Activated B cell treated with CpG ODN at 0.5 μM for 24 hours (primary cell): ENCODE measurements at places on chromosomes 12 and 14. TPM values are rescaled to one million over a fixed set of nuclear protein-coding genes. Genes with fewer than 3 reads are reported as not detected.

Gene IFI27
- total RNA-seq = 0.64 TPM in 1 of 2 replicates, not detected in the other

Gene ENDOU
- 0.24 and 0.37 TPM in 2 replicates for total RNA-seq

DNA sequence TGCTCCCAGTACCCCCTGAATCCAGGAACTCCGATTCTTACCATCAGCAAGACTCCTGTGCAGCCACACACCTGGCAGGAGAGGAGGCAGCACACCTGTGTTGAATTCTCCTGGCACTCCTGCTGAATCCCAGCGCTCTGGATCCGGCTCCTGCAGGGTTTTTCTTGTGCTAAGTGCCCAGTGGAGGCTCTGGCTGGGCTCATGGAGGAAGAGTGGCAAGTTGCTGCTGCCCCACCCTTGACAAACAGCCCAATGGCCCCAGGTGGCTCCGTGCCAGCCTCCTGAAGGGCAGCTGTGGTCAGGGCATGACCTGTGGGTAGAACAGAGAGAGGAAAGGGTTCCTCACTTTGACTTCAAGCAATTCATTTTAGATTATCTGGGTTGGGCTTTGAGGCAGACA lies 20.0 kb downstream of the CRACR2A start:
- DNase-seq = no peak

GRCh38 chr14:62776300-62776699 lies 269.0 kb downstream of the KCNH5 start:
- no peak for DNase-seq
